ENCODE measurements at places on chromosomes 1 and 21.

DNA sequence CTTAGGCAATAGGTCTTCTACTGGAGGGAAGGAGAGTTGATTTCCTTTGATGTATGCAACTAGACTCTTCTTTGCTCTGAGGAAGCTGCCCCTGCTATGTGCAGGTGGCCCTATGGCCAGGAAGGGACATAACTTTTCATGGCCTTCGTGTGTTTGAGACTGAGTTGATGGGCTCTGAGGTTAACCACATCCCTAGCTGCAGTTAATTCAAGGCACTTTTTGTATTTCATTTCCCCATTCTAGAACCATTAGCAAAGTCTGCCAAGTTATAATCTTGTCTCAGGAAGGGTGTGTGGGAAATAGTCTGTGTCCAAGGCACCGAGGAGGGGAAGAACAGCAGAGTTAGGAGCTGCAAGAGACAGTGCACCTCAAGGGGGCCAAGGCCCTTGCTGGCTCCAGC, 2.5 kb downstream of the FCRL4 start:
- peak; percentile 56 for DNase-seq

DNA sequence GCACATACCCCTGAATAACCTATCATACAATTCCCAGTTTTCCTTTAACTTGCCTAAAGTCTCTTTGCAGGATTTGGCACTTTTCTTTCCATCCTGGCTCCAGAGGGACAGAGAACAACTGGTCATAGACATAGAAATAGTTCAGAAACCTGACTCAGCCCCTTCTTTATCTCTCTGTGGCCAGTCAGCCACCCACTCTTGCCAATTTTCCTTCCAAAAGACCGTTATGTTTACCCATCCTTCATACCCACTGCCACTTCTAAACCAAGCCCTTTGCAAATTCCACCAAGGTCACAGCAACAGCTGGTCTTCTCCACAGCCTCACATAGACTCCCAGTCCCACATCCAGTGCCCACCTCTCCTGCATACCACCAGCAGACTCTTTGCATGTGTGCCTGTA, 127.2 kb upstream of the FGGY start:
- DNase-seq = no peak

DNA sequence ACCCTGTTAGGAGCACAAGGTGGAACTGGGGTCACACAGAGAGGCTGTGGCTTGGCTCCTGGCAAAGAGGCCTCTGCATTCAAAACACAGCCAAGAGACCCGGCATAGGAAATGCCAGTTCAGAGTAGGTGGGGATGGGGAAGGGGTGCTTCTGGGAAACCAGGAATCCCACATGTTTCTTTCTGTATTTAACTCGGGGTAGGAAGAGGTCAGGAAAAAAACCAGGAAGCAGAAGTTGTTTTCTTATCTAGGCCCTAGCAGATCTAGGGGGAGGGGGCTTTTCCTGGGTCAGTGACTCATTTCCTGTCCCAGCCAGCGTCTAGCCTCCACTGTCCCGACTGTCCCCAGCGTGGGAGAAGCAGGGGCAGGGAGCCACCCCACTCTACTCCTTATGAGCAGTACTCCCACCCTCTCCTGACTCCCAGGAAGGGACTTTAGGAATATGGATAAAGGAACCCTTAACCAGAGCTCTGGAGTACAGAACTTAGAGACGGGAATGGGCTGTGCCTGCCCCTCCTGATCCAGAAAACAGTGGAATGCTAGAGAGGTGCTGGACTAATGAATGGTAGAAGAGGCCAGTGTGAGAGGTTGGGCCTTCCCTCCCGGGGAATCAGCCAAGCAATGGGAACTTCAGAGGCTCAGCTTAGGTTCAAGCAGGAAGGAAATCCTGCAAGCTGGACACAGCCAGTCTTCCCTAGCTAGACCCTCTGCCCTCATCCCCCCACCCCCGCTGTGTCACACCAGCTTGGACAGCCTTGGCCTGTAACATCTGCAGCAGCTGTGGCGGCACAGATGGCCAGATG, 5.7 kb downstream of the FHL3 start:
- peak; percentile 73 for DNase-seq

GRCh38 chr21:28687586-28687985, 305.1 kb downstream of the LTN1 start:
- no peak for DNase-seq

DNA sequence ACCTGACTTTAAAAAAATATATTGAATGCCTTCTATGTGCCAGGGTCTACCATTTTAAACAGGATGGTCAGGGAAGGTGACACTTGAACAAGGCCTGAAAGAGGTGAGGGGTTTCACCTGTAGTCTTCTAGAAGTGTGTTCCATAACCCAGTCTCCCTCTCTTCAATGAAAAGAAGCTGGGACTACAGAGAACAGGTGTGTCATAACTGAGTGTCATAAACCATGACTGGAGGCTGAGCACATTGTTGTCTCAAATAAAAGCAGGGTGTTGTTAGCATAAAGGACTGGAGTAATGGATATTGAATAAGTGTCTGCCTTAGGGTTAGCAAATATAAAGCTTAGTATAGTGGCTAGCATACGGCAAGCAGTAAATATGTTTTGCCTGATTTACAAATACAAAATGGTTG, 65.4 kb downstream of the SYDE2 start:
- no peak for DNase-seq

DNA sequence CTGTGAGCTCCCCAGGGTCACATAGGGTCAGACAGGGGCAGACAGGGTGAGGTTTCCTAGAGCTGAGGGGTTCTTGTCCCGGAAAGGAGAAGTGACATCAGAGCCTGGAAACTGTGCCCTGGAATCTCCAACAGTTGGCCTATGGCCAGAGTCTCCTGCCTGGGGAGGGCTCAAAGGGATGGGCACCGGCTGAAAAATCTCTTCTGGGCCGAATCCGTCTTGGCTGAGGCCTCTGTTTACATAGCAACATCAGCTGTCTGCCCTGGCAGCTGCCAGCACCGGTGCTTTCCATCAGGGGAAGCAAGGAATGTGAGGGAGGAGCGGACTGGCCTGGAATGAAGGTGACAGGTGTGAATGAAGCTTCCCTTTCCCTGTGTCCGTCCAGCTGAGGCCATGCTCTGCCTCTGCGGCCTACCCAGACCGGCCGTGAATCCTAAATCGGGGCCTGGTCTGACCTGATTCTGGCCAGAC, 30.7 kb downstream of the VASH2 start:
- DNase-seq = no peak

DNA sequence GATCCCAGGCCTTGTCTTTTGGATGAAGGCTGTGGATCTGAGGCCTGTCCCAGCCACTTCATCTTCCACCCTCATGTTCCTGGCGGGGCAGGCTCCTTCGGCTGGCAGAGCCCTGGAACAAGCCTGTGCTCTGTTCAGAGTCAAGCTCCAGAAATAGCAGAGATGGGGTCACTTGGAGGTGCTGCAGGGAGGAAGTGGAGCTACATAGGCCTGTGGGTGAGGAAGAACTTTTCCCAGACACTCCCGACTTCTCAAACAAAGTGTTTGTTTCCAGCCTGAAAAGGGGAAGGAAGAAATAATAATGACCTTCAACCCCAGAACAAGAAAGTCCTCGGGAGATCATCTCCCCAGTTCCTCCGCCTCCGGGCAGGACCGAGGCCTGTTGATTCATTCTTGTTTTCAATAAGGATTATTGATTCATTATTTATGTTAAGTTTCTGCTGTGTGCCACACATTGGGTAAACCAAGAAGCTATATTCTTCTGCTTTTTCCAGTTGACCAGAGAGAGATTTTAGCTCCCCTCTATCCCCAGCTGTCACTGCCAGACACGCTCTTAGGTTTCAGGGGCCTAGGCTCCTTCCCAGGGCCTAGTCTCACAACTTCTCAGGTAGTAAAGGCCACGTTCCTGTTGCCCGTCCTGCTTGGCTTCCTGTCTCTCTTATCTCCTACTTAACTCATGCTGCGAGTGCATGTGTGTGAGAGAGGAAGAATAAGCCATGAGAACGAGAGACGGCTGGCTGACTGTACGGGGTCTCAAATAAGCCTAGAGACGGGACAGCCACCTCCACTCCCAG, 16.9 kb downstream of the IKBKE start:
- peak; percentile 74 for DNase-seq

- DNase-seq = peak; percentile 67
These were observed 89.8 kb downstream of the DHRS3 start for GRCh38 chr1:12528021-12528852.

DNA sequence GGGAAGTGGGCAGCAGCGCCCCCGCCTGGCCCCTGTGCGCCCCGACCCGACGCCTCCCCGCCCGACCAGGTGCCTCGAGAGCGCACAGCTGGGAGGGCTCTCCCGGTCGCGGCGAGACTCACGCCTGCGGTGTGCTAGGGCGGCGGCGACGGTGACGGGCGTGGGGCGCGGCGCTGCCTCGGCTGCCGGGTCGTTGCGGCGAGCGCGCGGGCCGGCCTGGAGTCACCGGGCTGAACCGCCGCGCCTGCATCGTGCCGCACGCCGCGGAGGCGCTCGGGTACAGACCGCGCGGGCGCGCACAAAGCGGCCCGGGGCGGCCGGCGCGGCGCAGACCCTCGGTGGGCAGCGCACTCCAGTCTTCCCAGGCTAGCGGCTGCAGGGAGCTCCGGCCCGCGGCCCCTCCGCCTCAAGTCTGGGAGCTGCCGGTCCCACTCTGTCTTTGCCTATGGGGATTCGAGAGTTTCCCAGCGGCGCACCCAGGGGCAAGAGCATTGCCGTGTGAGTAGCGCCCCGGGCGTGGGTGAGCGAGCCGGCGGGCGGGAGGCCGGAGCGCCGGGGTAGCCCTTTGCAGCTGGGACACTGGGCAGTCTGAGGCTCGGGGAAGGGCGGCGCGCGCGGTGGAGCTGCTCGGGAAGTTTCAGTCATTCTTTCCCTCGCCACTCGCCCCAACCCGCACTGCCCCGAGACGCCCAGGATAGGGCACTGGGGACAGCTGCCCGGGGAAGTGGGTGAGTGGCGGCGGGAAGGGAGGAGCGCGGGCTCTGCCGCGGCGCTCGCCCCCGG, at the start of gene SLC35F3:
Gene SLC35F3, plus strand, starts transcription at position 44 of the 783 bp plus-strand sequence.
- no peak for DNase-seq

- DNase-seq = no peak
These were observed 337.1 kb downstream of the SIPA1L2 start for GRCh38 chr1:232292818-232293217.

DNA sequence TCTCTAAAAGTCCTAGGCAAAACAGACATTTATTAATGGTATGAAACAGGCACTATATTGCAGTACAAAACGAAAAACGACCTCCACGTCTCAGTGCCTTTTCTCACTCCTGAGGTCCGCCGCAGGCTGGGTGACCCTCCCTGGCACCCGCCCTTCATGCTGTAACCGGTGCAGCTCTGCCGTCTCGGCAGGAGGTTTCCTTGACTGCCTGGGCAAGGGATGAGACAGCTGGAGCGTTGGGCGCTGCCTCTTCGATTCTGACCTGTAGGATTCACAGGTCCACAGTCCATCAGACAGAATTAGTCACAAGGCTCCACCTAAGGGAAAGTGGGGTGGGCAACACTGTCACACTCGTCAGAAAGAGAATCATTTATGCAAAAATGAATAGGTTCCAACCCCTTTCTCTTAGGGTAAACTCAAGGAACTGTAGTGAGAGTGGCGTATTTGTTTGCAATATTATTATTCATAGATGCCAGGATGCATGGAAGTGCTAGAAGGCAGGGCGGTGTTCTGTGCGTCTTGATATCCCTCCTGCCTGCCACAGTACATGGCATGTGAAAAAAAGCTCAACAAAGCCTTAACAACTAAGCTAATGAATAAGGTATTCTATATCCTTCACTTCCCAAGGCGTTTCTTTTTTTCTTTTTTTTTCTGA, 23.5 kb upstream of the ZBTB18 start:
- DNase-seq = no peak

- DNase-seq = no peak
These were observed 79.0 kb downstream of the HS2ST1 start for GRCh38 chr1:86993269-86993985.

GRCh38 chr1:245181158-245181517, 26.4 kb downstream of the KIF26B start:
- DNase-seq = no peak

DNA sequence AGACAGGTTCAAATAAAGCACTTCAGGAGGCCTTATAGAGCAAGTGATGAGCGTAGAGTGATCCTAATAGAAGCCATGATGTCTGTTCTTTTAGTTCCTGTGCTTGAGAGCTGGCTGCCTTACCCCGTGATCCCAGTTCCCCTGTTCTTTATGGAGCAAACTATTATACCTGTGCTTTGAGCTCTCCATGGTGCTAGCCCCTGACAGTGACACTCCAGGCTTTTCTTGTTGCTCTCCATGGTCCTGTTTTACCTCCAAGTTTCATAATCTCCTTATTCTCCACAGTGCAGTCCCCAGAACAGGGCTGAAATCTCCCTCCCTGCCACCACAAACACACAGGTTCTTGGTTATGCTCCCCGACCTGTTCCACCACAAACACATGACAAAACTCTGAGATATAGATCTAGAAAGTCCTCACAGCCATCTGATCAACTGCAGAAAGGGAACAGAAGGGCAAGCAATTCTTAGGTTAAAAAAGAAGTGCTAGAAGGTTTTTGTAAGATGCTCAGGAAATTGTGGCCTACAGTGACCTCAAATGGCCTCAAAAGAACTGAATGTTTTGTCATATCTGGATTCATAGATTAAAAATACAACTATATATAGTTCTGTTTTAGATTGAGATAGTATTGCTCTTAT, 6.0 kb downstream of the CADM3 start:
- DNase-seq = peak; percentile 55

DNA sequence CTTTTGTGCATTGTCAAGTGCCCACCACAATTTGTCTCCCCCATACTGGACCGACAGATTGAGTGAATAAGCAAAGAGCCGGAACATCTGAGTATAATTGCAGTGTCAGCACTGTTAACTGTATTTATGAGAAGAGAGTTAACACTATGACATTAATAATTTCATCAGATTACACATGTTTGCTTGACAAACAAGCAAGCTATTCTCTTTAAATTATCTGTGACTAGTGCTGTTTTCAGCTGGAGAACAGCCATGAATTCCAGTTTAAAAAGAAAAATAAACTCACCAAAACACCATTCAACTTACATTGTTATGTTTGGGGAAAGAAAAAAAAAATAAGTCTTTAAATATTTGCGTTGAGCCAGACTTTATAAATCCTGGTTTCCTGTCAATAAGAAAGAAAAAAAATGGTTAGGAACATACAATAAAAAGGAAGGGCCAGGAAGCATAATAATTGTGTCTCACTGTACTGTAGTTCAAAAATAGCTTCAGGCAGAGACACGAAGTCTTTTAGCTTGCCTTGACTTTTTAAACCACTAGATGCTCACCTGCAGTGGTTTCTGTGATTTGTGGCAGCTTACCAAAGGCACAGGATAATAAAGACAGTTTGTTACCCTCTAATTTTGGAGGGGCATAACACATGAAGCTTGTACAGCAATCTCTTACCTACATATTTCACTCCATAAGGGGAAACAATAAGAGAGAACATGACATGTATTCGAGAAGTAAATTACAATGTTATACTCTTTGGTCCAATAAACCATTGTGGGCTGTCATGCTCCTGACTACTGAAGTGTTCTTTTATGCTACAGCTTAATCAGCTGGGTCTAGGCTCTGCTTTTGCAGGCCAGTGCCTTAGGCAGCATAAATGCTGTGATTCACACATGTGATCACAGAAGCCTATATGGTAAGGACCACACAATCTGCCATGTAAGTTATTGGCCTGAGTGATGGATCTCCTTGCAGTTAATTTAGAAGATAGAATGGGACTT, 302.0 kb upstream of the ADGRL2 start:
- DNase-seq = no peak

- no peak for DNase-seq
These were observed 19.9 kb downstream of the DSTYK start for GRCh38 chr1:205191622-205192021.

All from suppressor macrophage (primary cell).